ENCODE measurements at places on chromosomes 5 and 9.
A peak's percentile ranks its signal among the peaks of the same experiment; 100 is the strongest.

GRCh38 chr5:145293716-145294115 lies 541.4 kb downstream of the PRELID2 start:
- no peak for DNase-seq

GRCh38 chr5:5678909-5679308 lies 256.4 kb downstream of the ICE1 start:
- no peak for DNase-seq

DNA sequence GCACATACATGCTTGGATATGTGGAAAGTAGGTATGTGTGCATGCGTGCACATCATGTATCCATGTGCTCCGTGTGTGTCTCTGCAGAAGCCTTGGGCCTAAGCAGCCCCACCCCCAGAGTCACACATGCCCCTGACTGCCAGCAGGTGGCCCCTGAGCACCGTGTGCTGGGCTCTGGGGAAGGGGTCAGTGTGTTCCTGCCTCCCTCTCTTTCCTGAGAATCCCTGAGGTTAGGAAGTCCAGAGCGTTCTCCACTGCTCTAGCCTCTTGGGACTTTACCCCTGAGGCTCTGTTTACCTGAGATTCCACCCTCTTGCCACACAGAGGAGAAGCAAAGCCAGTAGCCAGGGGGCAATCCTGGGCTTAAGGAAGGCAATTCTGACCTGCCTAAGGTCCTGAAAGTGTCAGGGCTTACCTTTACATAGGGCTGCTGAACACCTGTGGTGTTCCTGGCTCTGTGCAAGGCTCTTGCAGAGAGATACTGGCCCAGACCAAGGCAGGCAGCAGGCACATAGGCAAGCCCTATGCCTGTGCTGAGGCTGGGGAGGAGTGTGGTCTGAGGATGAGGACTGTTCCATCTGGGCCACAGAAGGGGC lies 207.3 kb downstream of the TMEM38B start:
- DNase-seq = peak; percentile 26

GRCh38 chr5:14806456-14806855 lies 65.1 kb downstream of the ANKH start:
- no peak for DNase-seq

GRCh38 chr5:40619421-40619820 lies 60.3 kb upstream of the PTGER4 start:
- DNase-seq = no peak

GRCh38 chr9:643966-644365 lies 197.5 kb upstream of the DMRT1 start:
- DNase-seq = no peak

GRCh38 chr5:56282951-56283350 lies 49.8 kb upstream of the ANKRD55 start:
- no peak for DNase-seq

- no peak for DNase-seq
These were observed 119.1 kb upstream of the CLINT1 start for GRCh38 chr5:157978061-157978460.

DNA sequence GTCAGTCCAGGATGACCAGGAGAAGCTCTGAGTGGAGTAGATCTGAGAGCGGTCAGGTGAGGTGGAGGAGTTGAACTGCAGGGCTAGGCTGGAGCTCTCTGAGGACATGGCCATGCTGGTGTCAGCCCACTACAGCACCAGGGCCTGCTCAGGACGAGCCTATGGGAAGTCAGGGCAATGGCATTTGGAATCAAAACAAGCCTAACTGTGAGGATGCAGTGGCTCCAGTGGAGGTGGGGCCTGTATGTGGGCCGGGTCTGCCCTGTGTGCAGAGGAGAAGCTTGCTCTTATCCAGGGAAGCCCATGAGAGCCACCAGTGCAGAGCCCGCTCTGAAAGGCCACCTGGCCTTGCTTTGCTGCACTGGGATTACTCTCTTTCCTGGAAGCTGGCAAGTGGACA lies 11.1 kb downstream of the CXCL14 start:
- no peak for DNase-seq

- no peak for DNase-seq
These were observed 3.3 kb downstream of the SGCD start for GRCh38 chr5:156330141-156330870.

DNA sequence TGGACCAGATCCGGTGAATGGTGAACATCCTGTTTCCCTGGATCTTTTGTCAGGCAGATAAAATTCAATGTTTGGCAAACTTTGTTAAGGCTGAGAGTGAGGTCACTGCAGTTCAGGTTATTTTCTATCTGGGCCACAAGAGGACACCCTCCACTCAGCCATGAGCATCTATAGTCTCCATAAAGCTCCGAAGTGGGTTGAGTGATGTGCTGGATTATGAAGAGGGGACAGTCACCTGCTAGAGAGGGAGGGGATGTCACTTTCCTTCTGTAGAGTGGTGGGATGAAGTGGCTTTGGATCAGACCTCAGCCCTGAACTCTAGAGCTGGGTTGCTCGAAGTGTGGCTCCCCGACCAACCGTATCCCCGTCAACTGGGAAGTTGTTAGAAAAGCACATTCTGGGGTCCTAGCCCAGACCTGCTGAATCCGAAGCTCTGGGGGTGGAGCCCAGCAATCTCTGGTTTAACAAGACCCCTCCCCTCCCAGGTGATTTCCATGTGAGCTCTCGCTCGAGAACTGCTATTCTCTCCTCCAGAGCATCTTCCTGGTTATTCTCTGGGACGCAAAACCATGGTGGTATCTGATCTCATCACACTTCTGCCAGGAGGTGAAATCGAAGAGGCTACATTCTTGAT lies 31.8 kb upstream of the FGF1 start:
- DNase-seq = peak; percentile 23

GRCh38 chr5:119358901-119359603 lies 3.2 kb downstream of the TNFAIP8 start:
- no peak for DNase-seq

DNA sequence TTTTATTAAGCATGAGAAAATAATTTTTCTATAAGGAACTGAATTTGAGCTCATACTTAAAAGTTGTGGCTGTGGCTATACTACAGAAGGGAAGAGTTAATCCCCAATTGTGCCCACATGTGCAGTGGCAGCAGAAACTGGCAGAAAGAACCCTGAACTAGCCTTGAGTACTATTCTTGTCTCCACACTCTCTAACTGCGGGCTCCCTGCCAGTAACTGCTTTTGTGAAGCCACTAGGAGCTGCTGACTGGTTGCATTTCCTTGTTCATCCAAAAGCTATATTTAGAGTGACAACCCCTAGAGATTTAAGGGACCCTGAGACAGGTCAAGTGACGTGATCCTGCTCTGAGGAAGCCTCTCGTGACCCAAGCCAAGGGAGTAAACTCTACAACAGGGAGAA lies 238.6 kb downstream of the ELAVL2 start:
- DNase-seq = no peak

DNA sequence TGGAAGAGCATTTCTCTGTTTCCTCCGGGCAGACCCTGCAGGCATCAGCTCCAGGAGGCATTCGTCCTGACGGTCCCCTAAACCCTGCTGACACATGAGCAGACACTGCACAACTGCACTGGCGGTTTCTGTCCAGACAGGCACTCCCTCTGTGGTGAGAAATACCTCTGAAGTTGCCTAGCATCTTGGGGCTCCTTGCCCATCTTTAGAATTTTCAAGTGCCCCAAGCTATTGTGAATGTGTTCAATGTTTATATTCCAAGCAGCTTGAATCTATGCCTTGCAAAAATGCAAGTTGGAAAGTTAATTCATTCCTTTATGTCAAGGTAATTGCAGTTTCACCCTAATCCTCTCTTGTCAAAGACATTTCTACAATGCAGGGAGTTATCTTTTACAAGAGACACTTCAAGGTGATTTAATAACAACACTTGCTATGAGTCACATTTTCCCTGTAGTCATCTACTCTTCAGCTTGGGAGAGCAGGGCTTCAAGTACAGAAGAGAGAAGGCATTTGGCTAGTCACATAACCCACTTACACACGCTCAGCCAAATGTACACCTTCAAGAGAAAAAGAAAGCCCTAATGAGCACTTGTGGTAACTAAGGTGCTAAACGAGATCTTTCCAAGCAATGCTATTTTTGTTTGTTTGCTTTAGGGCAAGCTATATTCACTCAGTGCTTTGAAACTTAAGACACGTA lies 302.5 kb downstream of the MLLT3 start:
- no peak for DNase-seq

GRCh38 chr9:110954822-110955291 lies 83.4 kb downstream of the LPAR1 start:
- DNase-seq = no peak

DNA sequence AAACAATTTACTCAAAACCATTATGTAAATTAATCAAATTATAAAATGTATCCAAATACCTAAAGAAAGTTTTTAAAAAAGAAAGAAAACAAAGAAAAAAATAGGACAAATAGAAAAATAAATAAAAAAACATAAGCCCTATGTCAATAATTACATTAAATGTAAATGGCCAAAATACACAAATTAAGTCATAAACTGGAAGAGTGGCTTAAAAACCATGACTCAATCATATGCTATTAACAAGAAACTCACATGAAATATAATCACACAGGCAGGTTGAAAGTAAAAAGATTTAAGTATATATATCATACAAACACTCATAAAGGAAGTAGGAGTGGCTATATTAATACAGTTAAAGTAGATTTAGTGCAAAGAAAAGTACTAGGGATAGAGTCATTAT lies 95.3 kb downstream of the PRELID2 start:
- no peak for DNase-seq

DNA sequence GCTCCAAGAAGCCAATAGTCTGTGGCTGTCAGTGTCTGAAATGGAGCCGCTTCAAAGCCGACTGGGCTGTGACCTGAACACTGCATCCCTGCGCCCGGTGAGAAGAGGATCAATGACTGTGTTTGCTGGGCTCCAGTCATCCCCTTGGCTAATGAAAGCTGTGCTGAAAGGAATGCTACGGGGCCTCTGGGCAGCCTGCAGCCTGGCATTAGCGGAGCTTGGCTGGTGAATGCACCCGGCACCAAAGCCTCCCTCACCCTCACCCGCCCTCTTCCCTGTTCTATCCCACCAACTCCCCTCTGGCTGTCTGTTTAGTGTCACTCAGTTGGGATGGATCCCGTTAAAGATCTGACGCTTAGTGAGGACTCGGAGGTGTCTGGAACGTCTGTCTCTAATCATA lies 355.3 kb downstream of the BNC2 start:
- DNase-seq = no peak

GRCh38 chr9:134858051-134858841 lies 22.4 kb upstream of the FCN2 start:
- DNase-seq = no peak

DNA sequence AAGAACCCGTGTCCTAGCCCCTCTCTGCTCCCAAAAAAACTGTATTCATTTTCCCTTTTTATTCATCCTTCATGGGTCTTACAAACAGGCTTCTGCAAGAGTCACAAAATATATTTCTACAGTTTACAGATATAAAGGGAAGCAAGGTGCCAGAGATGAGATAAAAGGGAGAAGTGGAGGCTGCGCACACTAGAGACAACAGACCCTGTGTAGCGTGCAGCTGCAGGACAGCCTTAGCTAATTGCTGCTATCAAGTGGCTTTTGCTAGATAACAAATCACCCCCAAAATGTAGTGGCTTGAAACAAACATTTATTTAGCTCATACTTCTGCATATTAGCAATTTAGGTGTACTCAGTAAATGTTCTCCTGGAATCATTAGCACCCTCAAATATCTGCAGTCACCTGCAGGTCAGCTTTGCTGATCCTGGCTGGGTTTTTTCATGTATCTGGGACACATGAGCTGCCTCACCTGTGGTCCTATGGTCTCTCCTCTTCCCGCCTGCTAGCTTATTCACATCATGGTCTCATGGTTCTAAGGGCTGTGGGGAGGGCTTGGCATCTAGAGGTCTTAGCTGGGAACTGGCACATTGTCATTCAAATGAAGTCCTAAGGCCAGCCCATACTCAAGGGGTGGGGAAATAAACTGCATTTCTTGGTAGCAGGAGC lies 29.4 kb downstream of the ARHGEF37 start:
- DNase-seq = no peak

DNA sequence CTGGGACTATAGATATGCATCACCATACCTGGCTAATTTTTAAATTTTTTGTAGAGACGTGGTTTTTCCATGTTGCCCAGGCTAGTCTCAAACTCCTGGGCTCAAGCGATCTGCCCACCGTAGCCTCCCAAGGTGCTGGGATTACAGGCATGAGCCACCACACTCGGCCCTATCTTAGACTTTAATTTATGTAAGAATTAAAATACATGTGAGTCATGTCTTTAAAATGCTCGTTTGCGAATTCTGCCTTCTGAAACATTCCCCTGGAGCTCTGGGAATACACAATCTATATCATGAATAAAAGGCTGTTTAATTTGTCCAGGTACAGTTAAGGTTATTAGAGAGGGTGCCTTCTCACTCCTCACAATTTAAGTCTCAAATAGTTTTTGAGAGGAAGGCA lies 32.8 kb downstream of the RHOBTB3 start:
- DNase-seq = no peak
